Activated CD4-positive, CD25-positive, alpha-beta regulatory T cell treated with anti-CD3 and anti-CD28 coated beads, Interleukin-2, amount 50 U/mL, for 16 hours (primary cell): ENCODE measurements at places on chromosomes 3 and 15.

- DNase-seq: no peak
These were observed 81.8 kb upstream of the PRR23E start for GRCh38 chr3:127110982-127111693.

- no peak for DNase-seq
These were observed 73.3 kb upstream of the ICE2 start for GRCh38 chr15:60552224-60552623.

GRCh38 chr3:38111696-38112377 lies 25.1 kb downstream of the ACAA1 start:
- DNase-seq: no peak

DNA sequence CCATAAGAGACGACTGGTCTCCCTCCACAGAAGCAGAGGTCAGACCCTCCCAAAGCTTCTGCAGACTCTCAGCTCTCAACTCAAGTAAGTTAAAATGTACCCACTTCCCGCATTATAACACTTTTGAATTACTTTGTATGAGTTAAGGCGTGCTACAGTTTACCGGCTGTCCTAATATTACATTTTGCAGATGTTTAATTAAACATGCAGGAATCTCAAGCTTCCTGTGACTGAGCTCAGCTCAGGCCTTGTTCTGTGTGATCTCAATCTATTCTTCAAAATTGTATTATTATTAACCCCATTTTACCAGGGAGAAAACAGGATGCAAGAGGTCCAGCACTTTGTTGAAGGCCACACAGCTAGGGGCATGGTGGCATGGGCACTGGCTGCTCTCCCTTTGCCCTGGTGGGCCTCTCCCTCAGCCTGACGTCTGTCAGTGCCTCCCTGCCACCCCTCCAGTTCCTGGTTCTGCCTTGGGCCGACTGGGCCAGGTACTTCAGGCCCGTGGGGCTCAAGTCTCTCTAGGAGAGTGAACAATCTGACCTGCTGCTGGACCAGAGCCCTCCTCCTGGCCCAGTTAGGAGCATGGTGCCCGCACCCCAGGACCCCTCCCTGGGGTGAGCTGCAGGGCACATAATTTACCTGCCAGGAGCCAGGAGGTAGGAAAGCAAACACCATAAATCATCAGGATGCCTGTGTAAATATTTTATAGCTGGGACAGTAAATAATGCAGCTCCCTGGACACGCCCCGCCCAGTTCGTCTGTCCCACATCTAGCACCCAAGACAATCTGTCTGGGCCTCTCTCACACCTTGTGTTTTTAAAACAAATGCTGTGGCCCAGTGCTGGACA lies 14.9 kb upstream of the RFT1 start:
- no peak for DNase-seq

- no peak for DNase-seq
These were observed 837.8 kb downstream of the DIPK2A start for GRCh38 chr3:144809380-144809779.

DNA sequence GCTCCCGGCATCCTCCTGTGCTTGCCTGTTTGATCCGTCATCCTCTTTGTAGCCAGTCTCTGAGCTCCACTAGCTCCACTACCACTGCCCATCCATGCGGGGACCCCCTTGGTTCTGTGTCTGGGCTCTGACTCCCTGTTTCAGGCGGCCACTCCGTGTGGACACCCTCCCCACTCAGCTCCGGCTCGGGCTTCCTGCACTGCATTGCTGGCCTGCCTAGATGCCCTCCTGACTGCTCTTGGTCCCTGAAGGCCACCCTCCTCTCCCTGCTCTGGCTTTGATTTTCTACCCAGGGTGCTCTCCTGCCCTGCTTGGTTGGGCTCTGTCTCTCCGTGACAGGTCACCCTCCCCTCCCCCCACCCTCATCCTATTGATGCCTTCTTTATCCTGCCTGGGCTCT lies 4.0 kb upstream of the ADGRG7 start:
- DNase-seq: no peak

GRCh38 chr15:92619145-92620101 lies 36.2 kb downstream of the FAM174B start:
- no peak for DNase-seq

- no peak for DNase-seq
These were observed 245.0 kb upstream of the ADAMTS9 start for GRCh38 chr3:64932666-64933342.

DNA sequence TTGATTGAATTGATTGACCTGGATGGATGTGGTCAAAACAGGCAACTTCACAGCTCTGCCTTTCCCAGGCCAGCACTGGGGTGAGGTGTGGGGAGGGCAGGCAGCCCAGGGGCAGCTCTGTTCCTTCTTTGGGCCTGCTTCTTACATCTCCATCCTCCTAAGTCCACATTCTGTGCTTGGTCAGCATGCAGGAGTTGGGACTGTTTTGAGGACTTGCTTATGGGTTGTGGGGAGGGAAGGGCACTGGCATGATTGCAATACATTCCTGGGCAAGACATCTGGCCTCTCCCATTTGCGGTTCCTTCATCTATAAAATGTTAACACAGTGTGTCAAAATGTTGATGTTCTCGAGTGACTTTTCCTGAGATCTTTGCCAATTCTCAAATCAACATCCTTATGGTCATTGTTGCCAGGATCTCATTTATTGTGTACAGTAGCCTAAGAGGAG lies 84.1 kb downstream of the ST6GAL1 start:
- DNase-seq: no peak

DNA sequence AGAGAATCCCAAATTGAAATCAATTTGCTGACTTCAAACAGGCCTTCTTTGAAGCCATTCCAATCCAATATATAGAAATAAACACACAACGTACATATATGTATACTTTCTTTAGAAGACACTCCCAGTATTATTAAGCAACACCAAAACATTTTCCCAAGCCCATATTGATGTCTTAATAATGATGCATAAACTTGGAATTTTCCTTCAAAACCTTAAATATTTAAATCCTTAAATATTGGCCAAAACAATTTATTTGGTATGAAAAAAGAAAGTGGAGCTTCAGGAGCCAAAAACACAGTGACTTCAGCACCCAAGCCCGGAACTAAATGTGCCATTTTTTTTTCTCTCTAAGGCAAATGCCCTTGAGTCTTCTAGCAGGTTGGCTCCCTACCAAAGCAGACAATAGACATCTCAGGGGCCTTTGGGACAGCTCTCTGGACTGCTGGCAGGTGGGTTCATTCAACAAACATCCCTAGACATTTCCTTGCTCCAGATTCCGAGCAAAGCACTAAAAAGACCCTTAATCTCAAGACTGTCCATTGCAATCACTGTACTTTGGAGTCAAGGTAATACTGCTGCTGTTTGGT lies 384.7 kb downstream of the NTRK3 start:
- DNase-seq: no peak

- DNase-seq: no peak
These were observed 124.7 kb upstream of the SPATA12 start for GRCh38 chr3:56935811-56936210.

DNA sequence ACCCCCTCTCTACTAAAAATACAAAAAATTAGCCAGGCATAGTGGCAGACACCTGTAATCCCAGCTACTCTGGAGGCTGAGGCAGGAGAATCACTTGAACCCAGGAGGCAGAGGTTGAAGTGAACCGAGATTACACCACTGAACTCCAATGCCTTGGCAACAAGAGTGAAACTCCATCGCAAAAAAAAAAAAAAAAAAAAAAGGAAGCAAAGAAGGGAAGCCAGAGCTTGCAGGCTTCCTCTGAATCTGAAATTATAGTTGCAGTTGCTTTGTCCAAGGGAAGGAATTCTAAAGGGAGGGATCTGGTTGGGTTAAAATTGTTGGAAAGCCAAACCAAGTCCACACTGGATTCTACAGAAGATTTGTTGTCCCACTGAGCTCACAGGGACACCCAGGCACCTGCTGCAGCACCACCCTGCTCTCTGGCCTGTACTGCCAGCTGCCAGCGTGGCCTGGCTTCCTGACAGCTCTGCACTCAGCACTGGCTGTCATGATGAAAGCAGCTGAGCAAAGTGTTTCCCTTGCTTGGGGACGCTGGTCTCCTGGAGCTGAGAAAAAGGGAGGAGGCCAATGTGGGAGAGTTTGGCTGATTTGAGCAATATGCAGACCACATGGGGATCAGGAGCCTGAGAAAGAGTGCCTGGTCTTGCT lies 88.8 kb upstream of the HES1 start:
- no peak for DNase-seq

DNA sequence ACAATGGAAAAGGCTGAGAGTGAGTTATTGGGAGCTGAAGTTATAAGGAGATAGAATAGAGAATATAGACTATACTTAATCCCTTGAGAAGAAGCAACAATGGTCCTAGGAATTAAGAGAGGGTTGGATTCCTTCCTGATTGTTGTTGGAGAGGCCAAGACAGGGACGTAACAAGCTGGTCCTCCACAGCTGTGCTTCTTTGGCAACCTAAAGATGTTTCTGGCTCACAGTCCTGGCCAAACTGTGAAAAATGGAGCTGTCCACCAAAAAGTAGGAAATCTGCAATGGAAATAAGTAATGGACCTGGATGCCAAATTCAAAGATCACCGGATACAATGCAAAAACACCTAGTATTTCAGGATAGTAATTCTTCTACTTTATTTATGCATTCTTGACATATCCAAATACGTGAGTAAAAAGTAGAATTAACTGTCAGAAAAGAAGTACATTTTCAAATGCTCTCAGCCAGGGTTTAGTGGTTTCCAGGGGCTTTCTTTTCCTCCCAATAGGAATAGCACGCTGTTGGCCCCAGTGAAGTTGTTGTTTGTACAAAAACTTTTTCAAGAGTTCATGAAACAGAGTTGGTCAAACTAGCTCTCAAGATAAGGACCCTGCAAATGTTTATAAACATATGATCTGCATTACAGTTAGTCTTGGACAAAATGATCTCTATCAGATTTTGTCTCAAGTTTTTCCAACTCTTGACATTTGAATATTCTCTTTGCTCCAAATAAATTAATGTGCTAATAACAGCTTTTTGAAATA lies 28.3 kb downstream of the CERS3 start:
- no peak for DNase-seq
